ENCODE measurements at places on chromosomes 3 and 15. TPM values are rescaled to one million over a fixed set of nuclear protein-coding genes. Genes with fewer than 3 reads are reported as not detected.
A peak's percentile ranks its signal among the peaks of the same experiment; 100 is the strongest.

TTLL13 gene
- total RNA-seq: 0.17 TPM

CNTN3 gene
- 32.7 TPM for total RNA-seq

SLC15A2 gene
- 1.3 TPM for total RNA-seq

LDHAL6B gene
- total RNA-seq: not detected

EPHA3 gene
- total RNA-seq: 0.26 TPM

IL12A gene
- 0.83 TPM for total RNA-seq

ZCWPW2 gene
- total RNA-seq: 0.21 TPM

ABI3BP gene
- total RNA-seq: 2.0 TPM

TTC23 gene
- 29.0 TPM for total RNA-seq

MCTP2 gene
- 24.5 TPM for total RNA-seq

- no peak for DNase-seq
Measured at GRCh38 chr15:75199357-75199940, 2.2 kb upstream of the C15orf39 start.

- no peak for DNase-seq
Measured at GRCh38 chr3:189714991-189715961, 84.1 kb downstream of the TP63 start.

DNA sequence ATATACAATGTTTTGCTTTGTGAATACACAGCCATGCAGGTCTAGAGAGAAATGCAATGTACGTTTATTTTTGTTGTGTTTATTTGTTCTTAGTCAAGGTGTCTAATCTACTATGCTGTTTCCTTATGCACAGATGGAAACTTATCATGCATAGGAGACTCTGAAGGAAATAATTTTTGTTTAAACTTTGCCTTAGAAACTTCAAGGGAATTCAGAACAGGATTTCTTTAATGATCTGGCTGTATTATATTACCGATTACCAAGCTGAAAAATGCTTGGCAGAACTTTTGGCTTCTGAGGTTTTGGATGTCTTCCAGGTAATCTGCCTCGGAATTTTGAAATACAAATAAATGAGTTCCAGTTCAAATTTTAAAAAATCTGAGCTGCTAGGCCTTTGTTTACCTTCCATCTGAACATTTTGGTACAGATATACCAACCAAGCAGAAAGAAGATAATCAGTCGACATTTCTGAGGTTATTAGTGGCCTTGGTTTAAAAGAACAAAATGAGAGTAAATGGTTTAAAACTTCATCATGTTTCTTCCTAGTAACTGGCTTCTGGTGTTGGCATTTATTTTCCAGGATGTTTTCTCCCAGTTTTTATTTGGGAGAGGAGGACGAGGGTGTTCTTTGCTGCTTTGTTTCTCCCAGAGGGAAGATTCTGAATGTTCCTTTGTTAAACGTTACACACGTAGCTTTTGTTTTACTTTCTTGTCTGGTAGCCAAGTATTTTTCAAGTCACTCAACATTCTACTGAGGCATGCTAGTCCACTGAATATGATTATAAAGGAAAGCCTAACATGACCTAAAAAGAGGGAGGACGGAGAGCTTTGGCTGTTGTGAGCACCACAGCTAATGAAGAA is 421.8 kb upstream of the TBL1XR1 start:
- DNase-seq: peak; percentile 56

- DNase-seq: peak; percentile 84
Measured at GRCh38 chr3:52897130-52898122, at the start of gene STIMATE. Gene STIMATE (minus strand): TSS chr3:52897548. CDS start chr3:52897450, 98 bp downstream.

DNA sequence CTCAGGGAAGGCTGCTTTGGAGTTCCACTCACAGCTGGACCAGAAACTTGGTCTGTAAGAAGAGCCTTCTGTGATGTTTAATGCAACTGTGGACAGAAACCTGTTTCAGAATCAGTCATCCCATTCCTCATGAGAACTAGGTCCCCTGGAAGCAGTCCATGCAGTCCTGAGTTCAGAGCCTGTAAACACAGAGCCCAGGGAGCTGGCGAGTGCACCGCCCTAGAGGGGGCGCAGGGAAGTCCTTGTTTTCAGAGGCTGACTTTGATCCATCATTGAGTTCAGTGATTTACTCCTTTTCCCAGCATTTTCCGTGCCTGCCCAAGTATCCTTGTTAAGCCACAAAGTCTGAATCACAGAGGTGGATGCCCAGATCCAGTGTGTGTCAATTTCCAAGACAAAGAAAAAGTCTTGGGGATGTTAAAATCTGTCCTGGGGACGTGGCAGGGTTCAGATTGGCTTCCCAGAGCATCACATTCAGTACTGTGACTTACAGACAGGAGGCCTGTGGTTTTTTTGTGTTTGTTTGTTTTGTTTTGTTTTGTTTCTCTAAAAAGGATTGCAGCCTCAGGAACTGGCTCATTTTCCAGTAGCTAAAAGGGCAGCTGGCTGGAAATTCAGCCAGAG is 9.8 kb upstream of the TXNRD3 start:
- DNase-seq: no peak

DNA sequence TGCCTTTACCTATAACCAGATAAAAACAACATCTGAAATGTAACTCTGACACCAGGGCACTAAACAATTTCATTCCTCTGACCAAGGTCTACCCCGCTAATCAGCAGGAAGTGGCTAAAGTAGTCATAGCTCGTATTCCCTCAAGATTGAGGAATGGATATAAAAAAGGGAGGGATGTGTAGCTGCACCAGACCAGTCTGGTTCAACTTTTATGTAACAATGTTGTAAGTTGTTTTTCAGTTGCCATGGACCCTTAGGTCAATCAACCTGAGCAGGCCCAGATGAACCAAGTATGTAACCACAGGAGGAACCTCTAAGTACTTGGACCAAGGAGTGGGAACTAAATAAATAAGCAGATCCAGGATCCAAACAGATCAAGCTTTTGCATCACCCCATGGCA is 28.4 kb upstream of the IFT57 start:
- peak; percentile 29 for DNase-seq

DNA sequence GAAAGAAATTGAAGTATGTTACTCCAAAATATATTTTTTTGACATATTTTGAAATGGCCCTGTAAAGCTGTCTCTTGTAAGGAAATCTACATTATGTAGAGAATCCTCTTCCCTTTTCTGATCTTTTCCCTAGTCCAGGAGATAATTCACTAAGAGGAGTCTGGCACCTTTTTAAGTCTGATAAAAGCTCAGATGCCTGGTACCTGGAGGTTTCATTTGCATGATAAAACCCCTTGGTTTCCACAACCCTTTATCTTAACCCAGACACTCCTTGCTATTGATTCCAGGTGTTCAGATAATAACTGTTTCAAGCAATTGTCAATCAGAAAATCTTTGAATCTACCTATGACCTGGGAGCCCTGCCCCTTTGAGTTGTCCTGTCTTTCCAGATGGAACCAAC is 26.5 kb downstream of the FGF12 start:
- no peak for DNase-seq

- DNase-seq: no peak
Measured at GRCh38 chr15:54033869-54034458, 55.7 kb downstream of the UNC13C start.

DNA sequence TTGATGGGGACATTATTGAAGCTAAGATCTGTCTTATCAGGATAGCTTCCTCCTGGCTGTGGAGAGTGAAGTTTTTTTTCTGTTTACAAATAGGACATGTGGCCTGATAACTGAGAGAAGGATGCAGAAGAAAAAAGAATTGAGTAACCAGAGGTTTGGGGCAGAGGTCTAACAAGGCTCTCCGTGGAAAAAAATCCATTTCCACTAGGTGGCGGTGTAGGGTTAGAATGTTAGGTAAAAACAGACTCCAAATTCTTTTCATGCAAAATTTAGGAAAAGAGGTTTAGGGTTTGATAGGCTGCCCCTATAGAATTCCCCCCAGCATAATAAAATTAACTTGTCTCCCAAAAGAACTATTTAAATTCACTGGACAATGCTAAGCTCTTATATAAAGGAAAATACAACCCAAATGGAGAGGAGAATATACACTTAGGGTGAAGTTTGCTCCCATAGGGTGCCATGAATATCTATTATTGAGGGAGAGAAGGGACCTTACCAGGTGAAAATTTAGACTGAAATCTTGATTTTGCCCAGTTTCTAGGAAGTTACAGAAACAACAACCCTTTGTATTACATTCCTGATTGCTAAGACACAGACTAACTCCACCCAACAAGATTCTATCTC is 1560.4 kb downstream of the OTOL1 start:
- peak; percentile 5 for DNase-seq

DNA sequence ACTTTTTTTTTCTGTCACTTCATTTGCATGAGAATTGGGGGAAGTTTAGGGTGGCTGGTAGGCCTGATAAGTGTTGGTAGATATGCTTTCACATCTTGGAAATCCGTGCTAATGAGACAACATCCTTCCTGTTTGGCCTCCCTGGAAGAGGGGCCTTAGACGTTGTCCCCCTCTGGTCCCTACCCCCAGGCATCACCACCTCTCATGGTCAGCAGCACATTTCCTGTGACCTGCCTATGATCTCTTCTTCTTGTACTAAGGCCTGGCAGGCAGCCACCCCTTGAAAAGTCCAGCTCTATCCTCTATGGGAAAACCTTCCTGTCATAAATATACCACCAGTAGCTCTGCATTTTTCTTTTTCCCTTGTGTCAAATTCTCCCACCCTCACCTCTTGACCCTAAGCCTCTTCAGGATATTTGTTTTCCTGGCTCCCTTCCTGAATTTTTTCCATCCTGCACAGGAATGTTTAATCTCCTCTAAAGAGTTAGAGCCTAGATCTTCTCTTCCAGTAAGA is 107.8 kb downstream of the SNRK start:
- no peak for DNase-seq

- DNase-seq: no peak
Measured at GRCh38 chr15:96638793-96639192, 308.3 kb downstream of the NR2F2 start.

DNA sequence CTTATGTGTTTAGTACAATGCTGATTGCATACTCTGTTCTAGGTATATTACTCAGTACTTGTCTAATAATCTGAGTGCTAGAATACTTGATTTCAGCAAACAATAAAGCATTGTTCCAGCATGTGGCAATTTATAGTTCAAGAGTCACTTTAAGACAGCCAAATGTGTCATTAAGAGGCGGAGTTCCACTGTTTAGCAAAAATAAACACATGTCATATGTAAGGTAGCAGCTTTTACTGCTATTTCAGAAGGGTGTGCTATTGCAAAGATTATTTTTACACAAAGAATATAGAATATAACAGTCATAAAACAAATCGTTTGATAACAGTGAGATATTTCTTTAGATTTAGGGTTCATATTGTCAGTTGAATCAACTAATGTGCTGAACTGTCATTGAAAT is 358.7 kb downstream of the TUSC7 start:
- no peak for DNase-seq

DNA sequence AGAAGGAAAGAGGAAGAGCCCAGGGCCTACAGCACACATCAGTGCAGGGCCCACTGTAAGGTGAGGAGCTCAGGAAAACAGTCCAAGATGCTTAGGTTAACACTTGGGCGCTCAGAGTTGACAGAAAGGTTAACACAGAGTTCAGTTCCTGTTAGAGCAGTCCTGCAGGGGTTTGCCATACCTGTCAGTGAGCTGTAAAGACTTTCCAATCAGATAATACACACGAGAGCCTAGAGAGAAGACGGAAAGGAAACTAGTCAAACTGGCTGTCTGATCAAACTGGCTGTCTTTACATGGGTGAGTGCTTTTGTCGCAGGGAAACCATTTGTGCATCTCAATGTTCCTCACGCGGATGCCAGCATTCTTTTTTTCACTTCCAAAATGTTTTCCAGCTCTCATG is 61.4 kb upstream of the ARHGEF26 start:
- peak; percentile 9 for DNase-seq

DNA sequence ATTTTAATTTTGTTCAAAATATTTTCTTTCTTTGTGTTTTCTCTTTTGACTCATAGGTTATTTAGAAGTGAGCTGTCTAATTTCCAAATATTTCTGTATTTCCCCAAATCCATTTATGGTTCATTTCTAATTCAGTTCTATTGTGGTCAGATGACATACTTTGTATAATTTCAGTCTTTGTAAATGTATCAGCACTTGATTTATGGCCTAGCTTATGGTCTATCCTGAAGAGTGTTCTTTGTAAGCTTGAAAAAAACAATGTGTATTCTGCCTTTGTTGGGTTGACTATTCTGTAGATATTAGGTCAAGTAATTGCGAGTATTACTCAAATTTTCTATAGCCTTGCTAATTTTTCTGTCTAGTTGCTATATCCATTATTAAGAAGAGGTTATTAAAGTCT is 311.2 kb downstream of the OCA2 start:
- no peak for DNase-seq

- no peak for DNase-seq
Measured at GRCh38 chr3:49668414-49668797, 5.7 kb upstream of the APEH start.

GRCh38 chr3:50347187-50347813 is 1.8 kb upstream of the ZMYND10 start:
- DNase-seq: peak; percentile 62

- peak; percentile 52 for DNase-seq
Measured at GRCh38 chr3:177606891-177607290, 409.6 kb upstream of the TBL1XR1 start.

- DNase-seq: no peak
Measured at GRCh38 chr3:78764634-78765033, 1003.2 kb downstream of the ROBO1 start.

DNA sequence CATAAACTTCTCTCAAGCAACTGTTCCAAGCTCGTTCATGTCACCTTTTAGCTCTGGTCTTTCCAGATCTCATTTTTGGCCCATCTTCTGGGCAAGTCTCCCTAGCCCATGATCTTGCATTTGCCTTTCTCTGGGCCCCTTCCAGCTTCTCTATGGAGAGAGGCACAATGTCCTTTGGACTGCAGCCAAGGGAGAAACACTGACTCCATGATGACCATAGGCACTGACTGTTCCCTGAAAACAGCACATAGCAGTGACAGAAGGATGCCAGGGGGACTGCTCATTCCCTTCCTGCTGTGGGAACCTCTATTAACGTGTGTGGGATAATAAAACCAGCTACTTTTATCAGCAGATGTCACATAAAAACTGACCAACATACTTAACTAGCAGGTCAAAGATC is 60.3 kb downstream of the STRIT1 start:
- peak; percentile 69 for DNase-seq

- no peak for DNase-seq
Measured at GRCh38 chr3:105967117-105967516, 98.3 kb upstream of the CBLB start.

DNA sequence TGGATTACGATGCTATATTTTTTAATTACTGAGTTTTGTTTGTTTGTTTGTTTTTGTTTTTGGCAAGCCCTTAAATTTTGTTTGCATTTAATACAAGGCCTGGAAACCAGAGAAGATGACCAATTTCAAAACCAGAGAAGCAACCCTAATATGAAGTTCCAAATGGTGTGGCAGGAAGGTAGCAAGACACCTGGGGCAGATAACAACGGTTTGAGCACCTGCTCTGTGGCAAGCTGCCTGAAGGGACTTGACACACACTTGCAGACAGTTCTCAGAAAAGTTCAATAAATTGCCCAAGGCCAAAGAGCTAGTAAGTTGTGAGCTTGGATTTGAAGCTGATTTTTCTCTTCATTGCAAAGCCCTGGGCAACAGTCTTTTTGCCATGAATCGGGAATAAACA is 151.2 kb upstream of the UBE2E1 start:
- no peak for DNase-seq
